Fibroblast of gingiva (primary cell): ENCODE measurements at places on chromosomes 5 and 9.

GRCh38 chr9:38228331-38229103 is 159.5 kb upstream of the SHB start:
- no peak for DNase-seq

DNA sequence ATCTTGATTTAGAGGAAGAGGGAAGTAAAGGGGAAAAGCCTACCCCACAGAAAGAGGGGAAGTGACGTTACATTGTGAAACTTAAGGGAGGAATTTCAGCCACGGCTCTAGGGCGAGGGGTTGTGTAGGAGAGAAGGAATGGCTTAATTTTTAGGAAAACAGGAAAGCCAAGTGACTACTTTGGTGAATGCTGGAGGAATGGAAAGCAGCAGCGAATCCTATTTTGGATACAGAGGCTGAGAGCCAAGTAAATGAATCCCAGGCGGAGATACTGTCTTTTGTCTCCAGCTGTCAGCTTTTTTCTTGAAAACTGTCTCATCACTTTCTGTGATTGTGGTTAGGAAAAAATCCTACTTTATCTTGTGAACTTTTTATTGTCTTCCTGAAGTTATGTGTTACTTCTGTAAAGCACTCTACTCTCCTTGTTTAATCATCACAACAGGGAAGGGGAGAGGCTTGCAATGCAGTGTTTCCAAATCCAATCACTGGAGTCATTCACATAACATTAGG is 188.4 kb downstream of the TSSK1B start:
- no peak for DNase-seq

- no peak for DNase-seq
Measured at GRCh38 chr5:125106271-125106670, 359.8 kb upstream of the ZNF608 start.

GRCh38 chr5:151157426-151158286 is at the start of gene ANXA6:
Gene ANXA6 (minus strand): TSS chr5:151157779. CDS start chr5:151147901, 9,878 bp downstream.
- DNase-seq, result peak; percentile 79

GRCh38 chr9:130707225-130707976 is 13.8 kb downstream of the EXOSC2 start:
- peak; percentile 52 for DNase-seq
